KG1 (cell line): ENCODE measurements at places on chromosomes 2 and 18.

- DNase-seq = no peak
These were observed 159.6 kb upstream of the NOSTRIN start for GRCh38 chr2:168642873-168643272.

DNA sequence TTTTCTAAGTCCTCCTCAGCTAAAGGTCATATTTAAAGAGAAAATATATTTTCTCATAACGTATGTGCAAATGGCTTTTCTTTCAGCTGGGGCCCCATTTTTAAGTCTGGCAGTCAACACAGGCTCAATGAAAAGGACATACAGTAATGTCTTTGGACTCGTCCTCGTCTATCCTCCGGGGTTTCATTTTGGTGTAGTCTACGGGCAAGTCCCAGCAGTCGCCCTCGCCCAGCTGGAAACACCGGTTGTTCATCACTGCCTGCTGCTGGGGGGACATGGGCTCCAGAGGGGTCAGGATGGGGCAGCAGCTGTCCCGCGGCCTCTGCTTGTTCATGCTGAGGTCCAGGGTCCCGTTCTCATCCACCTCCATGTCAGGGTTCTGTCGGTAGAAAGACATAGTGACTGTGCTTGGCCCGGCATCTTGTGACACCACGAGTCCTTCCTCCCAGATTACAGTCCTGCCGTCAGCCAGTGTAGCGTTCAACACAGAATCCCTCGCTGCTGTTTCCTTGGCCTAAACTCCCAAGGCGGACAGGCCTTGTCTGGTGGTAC is 144.9 kb upstream of the PXDN start:
- no peak for DNase-seq

GRCh38 chr2:9703701-9704221 is 73.0 kb upstream of the YWHAQ start:
- DNase-seq = no peak

- DNase-seq = no peak
These were observed 116.7 kb upstream of the MGAT5 start for GRCh38 chr2:134137182-134137611.

- no peak for DNase-seq
These were observed 15.4 kb upstream of the FAM124B start for GRCh38 chr2:224417361-224417729.

- no peak for DNase-seq
These were observed 16.4 kb upstream of the MARCHF7 start for GRCh38 chr2:159695795-159696448.
